ENCODE measurements at places on chromosomes 4 and X. TPM values are rescaled to one million over a fixed set of nuclear protein-coding genes. Genes with fewer than 3 reads are reported as not detected.
A peak's percentile ranks its signal among the peaks of the same experiment; 100 is the strongest.

- peak; percentile 3 for DNase-seq
Observed at GRCh38 chr4:172830295-172830764, 338.3 kb upstream of the GALNT7 start.

DNA sequence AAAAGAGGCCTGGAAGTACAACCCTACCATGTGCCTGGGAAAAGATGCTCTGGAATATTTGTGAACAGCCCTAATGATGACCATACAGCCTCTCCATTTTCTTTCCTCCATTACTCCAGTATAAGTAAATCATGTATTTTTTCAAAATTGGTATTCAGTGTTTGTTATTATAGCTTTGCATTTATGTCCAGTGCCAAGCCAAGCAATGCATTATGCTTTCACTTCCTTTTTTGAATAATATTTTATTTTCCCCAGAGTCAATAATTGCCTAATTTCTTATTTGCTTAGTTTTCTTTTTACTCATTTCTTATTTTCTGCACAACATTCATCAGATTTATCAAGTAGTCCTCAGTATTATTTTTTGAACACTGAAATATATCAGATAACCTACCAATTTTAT is 49.3 kb upstream of the EOLA2 start:
- DNase-seq: no peak

DNA sequence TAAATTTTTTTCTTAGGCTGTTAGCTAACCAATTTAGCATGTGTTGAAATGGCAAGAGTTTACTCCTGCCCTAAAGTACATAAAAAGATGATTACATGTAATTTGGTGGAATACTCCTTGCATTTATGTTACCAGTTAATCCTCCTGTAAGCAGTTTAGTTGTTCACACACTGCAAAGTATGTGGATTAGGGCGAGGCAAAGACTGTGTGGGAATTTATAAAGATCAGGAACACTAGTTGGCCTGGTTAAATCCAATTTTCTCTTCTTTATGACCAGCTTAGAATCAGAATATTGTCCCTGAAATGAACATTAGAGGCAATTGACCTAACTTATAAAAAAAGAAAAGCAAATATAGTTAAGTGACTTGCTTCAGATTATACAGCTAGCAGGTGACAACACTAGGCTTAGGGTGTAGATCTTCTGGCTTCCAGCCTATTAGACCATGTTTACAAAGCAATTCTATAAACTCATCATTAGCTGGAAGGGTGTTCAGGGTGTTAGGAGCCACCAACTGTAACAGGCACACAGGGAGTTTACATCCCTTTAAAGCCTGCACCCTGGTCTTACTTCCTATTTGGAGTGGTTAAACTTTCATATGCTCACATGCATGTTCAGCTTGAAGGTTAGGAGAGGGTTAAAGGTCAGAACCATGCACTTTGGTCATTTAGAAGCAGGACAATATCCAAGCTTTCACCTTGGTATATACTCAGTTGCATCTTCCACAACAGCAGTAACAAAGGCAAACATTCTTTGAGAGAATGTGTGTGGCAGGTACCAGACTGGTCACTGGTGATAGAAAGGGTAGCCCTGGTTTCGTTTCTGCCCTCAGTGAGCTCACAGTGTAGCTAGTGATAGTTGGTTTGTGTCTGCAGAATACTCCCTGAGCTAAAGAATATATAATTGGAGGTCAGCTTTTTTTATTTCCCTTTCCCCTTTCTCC is 72.6 kb downstream of the GC start:
- no peak for DNase-seq

MAGEA2B gene
- not detected for total RNA-seq

DNA sequence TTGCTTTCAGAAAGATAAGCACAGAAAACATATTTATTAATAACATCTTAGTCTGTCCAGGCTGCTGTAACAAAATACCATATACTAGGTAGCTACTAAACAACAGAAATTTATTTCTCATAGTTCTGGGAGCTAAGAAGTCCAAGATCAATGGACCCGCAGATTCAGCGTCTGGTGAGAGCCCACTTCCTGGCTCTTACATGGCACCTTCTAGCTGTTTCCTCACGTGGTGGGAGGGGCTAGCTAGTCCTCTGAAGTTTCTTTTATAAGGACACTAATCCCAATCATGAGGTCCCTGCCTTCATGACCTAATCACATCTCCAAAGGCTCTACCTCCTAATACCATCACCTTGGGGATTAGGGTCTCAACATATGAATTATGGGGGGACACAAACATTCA is 57.2 kb upstream of the AFF2 start:
- DNase-seq: no peak

PHKA1 gene
- total RNA-seq: 3.9 TPM

GRCh38 chr4:119118397-119118796 is 17.2 kb upstream of the MYOZ2 start:
- DNase-seq: peak; percentile 93

DNA sequence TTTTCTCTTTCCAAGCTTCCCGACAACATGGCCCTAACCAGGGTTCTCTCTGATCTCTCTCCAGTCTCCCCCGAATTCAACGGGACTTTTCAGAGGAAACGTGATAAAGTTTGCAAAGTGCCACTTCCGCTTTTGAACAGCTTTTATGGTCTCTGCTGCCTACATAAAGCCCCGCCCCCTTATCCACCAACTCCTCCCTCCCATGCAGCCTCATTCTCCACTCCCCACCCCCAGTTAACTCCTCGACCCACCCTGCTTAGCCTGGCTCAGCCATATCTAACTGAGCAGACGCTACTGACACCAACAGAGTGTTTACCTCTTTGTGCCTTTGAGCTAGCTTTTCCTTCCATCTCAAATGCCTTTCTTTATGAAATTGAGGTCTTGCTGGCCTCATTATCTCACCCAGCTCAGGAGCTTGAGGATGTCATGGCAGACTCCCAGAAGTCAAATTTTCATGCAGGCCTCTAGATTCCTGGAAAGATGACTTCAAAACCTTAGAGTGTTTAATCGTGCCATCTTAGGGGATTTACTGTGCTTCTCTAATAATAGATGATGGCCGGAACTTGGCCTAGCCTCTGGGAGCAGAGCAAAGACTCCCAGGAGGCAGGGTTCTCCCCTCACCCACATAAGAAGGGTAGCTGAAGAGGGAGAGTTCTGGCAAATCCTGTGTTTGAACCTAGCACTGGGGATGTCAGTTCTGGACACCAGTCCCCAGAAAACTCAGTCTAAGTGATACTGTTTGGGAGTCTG is 606.0 kb downstream of the BCOR start:
- no peak for DNase-seq

- no peak for DNase-seq
Observed at GRCh38 chr4:8836664-8837171, 34.9 kb downstream of the HMX1 start.

TRIM2 gene
- total RNA-seq: 15.7 TPM

DNA sequence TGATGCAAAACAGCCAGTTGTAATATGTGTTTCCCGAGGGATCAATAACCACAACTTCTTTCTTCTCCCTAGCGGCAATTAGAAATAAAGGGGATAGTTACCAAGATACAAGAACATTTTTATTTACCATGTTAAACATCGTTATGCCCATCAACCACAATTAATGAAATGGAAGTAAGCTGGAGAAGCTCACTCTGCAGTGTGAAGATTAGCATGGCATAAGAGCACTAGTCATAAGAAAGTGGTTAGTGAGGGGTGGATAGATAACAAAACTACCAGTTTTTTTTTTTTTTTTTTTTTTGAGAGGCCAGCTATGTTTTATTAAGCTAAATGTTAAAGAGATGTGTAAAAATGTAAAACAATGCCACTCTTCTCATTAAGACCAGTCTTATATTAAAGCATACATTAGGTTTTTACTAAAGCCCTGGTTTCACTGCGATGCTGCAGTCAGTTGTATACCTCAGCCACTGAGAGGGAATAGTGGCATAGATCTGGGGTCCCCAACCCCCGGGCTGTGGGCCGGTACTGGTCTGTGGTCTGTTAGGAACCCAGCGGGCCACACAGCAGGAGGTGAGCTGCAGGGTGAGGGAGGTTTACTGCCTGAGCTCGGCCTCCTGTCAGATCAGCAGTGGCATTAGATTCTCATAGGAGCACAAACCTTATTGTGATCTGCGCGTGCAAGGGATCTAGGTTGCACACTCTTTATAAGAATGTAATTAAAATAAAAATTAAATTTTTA is 27.9 kb upstream of the NFXL1 start:
- DNase-seq: no peak

GRCh38 chr4:106615410-106615945 is 246.9 kb upstream of the GIMD1 start:
- peak; percentile 43 for DNase-seq

SEC31A gene
- 166 TPM for total RNA-seq

DNA sequence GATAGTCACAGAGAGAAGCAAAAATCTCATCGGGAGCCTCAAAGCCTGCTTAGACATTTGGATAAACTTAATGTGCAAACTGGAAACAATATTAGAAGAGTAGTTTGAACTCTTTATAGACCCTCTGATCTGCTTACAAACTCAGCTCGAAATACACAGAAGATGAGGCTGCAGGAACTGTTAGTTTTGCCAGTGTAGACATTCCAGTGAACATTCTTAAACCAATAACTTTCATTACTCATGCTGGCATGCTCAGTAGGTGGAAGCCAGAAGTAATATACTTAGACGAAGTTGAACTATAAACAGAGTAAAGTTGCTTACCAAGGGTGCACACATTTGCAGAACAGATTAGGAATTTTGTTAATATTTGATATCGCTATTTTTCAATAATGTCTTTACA is 303.5 kb downstream of the ANKRD50 start:
- DNase-seq: no peak

GRCh38 chr4:151475035-151475714 is 66.2 kb downstream of the FHIP1A start:
- DNase-seq: no peak

DNA sequence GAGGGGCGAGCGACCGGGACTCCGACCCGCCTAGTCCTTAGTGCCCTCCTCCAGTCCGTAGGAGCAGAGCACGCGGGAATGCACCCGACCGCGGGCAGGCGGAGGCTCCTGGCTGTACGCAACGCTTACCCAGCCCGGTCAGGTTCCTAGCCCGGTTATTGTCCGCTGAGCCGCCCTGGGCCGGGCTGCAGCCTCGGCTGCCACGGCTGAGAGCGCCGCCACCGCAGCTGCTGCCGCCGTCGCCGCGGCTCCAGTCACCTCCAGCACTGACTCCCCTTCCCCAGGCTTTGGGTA is at the start of gene AMER1:
Gene AMER1 (minus strand): TSS at position 268 of the 294 bp plus-strand sequence. CDS start 12,422 bp downstream, outside the sequence.
- no peak for DNase-seq

- DNase-seq: no peak
Observed at GRCh38 chrX:109601486-109601885, 23.5 kb downstream of the KCNE5 start.

- DNase-seq: no peak
Observed at GRCh38 chr4:95949136-95949765, 109.4 kb downstream of the PDHA2 start.

GRCh38 chr4:148395771-148396170 is 46.4 kb downstream of the NR3C2 start:
- no peak for DNase-seq

DNA sequence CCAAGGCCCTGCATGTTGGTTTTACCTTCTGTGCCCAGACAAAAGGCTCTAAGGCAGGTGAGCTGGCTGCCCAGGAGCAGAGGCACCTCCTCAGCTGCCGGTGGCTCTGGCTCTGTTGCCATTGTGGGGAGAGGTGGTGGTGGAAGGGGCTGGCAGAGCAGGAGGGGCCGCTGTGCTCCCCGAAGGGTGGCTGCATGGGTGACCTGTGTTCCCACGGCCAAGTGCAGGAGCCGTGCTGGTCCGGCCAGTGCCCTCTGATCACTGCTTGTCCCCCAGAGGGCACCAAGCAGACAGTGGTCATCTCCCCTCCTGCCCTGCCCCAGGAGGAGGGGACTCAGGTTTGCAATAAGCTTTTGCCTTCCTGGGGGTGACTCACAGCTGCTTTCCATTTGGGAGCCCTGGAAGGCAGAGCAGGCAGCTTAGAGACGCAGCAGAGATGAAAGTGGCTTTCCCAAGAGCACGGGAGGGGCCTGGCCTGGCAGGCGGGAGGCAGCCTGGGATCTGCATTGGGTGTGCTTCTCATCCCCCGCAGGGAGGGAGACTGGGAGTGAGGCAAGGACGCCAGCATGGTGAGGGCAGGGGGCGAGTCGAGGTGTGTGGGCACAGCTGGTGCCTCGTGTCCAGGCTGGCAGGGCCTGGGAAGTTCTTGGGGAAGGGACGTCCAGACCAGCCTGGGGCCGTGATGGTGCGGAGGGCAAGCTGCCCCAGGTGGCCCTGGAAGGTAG is 28.7 kb downstream of the DOK7 start:
- DNase-seq: no peak

GRCh38 chr4:186689476-186689875 is 34.2 kb downstream of the FAT1 start:
- no peak for DNase-seq

DNA sequence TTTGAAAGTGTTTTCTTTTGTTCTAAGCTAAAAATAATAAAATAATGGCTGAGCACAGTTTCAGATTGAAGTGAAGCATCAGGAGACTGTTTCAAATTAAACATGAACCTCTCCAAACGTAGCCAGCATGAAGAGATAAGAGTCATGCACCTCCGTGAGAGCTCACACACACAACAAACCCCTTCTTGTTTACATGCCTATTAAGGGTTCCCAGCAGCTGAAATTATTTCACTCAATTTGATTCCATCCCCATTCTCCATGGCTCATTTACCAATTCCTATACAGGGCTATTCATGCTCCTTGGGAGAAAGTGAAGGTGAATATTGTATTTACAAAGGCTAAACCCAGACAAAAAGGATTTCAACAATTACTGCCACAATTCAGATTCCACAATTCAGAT is 954.1 kb upstream of the INTU start:
- no peak for DNase-seq

ZFYVE28 gene
- total RNA-seq: 1.8 TPM

DNA sequence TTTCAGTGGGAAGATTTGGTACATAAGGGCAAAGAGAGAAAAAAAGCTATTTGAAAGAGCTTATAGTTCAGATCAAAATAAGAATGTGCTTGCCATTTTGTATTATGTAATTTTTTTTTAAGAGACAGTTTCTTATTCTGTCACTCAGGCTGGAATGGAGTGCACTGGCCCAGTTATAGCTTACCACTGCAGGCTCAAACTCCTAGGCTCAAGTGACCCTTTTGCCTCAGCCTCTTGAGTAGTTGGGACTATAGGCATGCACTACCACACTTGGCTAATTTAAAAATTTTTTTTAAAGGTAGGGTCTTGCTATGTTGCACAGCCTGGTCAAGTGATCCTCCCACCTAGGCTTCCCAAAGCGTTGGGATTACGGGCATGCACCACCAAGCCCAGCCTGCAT is 22.2 kb upstream of the USP53 start:
- DNase-seq: no peak
